Mucosa of descending colon (tissue), 3 donors: ENCODE measurements at places on chromosomes 1 and 21.
A peak's percentile ranks its signal among the peaks of the same experiment; 100 is the strongest.

DNA sequence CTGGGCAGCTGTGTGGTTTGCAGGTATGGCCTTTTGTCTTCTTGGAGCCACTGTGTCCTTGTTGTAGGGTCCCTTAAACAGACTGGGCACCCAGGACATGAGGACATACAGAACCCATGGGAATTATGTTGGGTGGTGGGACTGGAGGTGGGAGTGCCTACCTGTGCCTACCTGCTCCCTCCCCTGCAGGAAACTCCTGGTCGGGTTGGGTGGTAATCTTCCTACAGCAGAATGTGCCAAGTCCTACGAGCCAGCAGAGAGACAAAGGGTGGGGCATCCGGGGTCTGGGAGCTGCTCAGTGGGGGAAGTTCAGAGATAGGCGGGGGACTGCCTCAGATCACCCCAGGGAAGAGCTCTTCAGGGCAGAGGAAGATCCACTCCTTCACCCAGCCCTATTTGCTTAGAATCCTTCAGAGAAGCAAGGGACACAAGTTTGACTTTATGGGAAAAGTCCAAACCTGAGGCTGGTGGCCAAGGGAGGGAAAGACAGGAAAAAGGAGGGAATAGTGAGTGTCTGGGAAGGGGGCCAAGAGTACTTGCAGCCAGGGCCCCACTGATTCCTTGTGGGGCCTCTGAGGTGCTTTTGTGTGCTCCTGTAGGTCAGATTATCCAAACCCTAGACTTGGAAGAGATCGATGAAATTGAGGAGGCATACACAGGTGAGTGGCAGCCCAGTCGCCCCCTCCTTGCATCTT is 58.3 kb downstream of the KIF21B start:
- no peak for DNase-seq

- peak; percentile 97 for DNase-seq
Observed at GRCh38 chr1:42165511-42166210, 1.1 kb upstream of the GUCA2A start.

- DNase-seq, result no peak
Observed at GRCh38 chr1:198771563-198772153, 132.8 kb downstream of the PTPRC start.

DNA sequence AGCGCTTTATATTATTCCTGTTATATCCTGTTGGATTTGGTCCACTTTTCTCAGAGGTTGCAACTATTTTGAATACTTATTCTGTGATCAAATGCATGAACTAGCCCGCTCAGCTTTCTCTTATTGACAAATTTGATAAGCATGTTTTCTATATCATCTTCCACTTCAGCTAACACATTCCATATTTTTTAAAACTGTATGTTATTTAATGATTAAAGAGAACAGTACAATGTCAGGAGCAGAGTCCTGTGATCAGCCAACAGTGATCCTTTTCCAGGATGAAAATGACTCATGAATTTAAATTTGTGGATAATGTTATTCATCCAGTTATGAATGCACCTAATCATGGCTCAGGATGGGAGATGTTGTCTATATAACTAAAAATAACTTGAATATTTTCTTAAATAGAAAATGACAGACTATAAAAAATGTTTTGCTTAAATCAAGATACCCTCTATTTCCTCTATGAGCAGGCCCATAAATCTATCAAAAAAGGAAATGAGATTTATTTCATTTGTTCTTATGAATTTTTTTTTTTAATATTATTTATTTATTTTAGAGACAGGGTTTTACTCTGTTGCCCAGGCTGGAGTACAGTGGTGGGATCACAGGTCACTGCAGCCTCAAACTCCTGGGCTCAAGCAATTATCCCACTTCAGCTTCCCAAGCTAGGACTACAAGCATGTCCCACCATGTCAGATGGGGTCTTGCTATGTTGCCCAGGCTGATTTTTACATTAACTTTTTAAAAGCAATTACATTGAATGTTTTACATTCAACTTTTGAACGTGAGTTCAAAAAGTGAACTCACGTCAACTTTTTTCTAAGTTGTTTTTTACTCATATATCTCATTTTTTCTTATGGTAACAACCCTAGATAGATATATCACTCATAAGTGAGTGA is 12.5 kb downstream of the BPNT1 start:
- DNase-seq, result no peak

GRCh38 chr21:43343992-43344886 is 82.7 kb downstream of the SIK1 start:
- DNase-seq, result peak; percentile 56

- DNase-seq, result no peak
Observed at GRCh38 chr1:94777281-94777680, 42.9 kb upstream of the SLC44A3 start.

DNA sequence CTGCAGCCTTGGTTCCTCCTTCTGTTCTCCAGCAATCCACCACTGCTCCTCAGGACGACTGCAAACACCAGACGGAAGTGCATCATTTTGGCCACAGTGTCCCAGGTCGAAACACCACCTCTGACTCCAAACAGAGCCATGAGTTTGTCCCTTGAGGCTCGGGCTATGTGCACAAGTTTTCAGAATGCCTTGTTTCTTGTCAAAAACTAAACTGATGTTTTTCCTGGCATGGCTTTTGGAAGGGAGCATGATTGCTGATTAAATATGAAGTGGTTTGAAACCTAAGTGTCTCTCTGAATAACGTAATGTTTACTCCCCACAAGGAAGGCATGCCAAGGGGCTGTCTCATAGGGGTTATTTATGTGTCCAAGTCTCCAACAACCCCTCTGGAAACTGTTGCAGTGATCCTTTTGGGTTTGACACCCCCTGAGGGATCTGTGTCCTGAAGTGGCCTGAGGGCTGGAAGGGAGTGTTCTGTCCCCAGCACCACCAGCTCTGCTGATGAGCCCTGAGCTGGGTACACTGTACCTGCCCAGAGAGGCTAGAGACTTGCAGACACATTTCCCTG is 132.7 kb downstream of the PLPP3 start:
- no peak for DNase-seq

- DNase-seq, result peak; percentile 31
Observed at GRCh38 chr1:67347688-67348472, 40.2 kb downstream of the IL12RB2 start.

- no peak for DNase-seq
Observed at GRCh38 chr1:73593364-73593763, 604.6 kb downstream of the LRRIQ3 start.

GRCh38 chr1:183027031-183027430 is 3.8 kb downstream of the LAMC1 start:
- DNase-seq, result no peak

- no peak for DNase-seq
Observed at GRCh38 chr1:169184812-169185211, 78.3 kb downstream of the ATP1B1 start.

DNA sequence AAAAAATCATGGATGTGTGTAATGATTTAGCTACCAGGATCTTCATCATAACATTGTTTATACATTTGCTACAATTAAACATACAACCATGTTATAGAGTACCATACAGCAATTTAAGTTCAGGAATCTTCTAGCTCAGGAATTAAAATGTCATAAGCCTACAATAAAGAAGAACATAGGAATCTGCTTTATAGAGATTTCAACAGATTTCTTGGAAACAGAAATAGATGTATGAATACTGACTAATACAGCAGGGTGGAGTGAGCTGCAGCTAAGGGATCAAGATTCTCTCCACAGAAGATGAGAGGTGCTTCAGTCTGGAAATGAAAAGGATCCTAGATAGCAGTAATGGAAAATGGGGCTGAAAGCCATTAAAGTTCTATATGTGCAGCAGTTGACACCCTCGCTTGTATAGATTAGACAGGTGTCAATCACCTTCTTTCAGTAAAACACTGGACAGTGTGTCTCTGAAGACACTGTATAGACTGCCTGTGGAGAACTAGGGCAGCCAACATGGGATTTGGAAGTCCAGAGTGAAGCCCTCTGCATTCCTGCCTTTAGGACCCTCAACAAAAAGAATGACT is 73.9 kb downstream of the DNTTIP2 start:
- no peak for DNase-seq

DNA sequence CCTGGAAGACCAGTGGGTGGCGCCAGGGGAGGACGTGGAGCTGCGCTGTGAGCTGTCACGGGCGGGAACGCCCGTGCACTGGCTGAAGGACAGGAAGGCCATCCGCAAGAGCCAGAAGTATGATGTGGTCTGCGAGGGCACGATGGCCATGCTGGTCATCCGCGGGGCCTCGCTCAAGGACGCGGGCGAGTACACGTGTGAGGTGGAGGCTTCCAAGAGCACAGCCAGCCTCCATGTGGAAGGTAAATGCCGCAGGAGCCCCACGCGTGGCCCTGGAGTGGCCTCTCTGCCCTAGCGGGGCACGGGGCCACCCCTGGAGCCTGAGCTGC is 75.2 kb downstream of the OBSCN start:
- no peak for DNase-seq

- peak; percentile 48 for DNase-seq
Observed at GRCh38 chr1:221740993-221741702, 741 bp downstream of the DUSP10 start.

GRCh38 chr1:54559111-54559548 is 11.1 kb downstream of the ACOT11 start:
- no peak for DNase-seq
